ENCODE measurements at places on chromosomes 4 and X. TPM values are rescaled to one million over a fixed set of nuclear protein-coding genes. Genes with fewer than 3 reads are reported as not detected.
A peak's percentile ranks its signal among the peaks of the same experiment; 100 is the strongest.

GRCh38 chr4:62517716-62518115 is 1317.6 kb downstream of the ADGRL3 start:
- no peaks in the 10 kb centered on the region for H3K36me3 ChIP-seq
- H3K4me1 ChIP-seq, result no peaks in the 10 kb centered on the region
- no peaks in the 10 kb centered on the region for H3K27me3 ChIP-seq
- no peak for DNase-seq
- H3K27ac ChIP-seq, result no peak overlapping the region

BEX2 gene
- total RNA-seq, result 2.8 TPM

GRCh38 chr4:137278431-137278830 is 253.9 kb downstream of the PCDH18 start:
- no peak overlapping the region for H3K27ac ChIP-seq
- DNase-seq, result no peak
- H3K4me1 ChIP-seq, result no peaks in the 10 kb centered on the region
- no peaks in the 10 kb centered on the region for H3K36me3 ChIP-seq

- no peak overlapping the region for H3K4me3 ChIP-seq
- H3K36me3 ChIP-seq, result no peaks in the 10 kb centered on the region
- no peak overlapping the region for H3K27ac ChIP-seq
- H3K4me1 ChIP-seq, result peaks cover 21% of the 10 kb centered on the region
- no peak for DNase-seq
These were observed 3.1 kb upstream of the SH3TC1 start for GRCh38 chr4:8195841-8196458.

GRCh38 chrX:13652287-13652793 is 601 bp upstream of the TCEANC start:
- peak overlapping the region; percentile 94 for H3K27ac ChIP-seq
- H3K36me3 ChIP-seq, result no peaks in the 10 kb centered on the region
- H3K4me1 ChIP-seq, result no peaks in the 10 kb centered on the region
- H3K4me3 ChIP-seq, result peak overlapping the region; percentile 61
- no peaks in the 10 kb centered on the region for H3K27me3 ChIP-seq

RRH gene
- total RNA-seq, result under 0.01 TPM

- no peak overlapping the region for H3K27ac ChIP-seq
- H3K4me1 ChIP-seq, result no peaks in the 10 kb centered on the region
- H3K27me3 ChIP-seq, result no peaks in the 10 kb centered on the region
- H3K4me3 ChIP-seq, result no peak overlapping the region
These were observed 598.1 kb upstream of the FAT1 start for GRCh38 chr4:187321711-187322110.

MAGEB17 gene
- total RNA-seq, result not detected

DNA sequence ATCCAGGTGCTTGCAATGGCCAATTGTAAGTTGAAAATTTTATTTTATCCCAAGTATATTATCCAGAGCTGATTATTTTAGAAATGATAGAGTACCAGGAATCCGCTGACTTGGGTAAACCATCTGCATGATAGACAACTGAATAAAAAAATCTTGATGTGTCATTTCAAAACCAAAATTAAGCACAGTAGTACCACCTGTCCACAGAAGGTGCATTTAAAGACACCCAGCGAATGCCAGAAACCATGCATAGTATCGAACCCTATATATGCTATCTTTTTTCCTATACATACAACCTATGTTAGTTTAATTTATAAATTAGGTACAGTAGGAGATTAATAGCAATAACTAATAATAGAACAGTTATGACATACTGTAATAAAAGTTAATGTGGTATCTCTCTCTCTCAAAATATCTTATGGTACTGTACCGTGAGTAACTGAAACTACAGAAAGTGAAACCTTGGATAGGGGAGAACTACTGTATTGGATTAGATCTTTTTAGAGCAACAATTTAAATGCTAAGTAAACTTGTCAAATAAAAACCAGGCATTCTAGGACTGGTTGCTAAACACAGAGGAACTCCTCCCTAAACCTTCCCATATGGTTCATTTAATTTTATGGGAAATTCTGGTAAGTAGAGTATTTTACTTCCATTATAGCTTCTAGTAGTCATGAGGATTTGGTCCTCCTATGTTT is 6.2 kb downstream of the NEIL3 start:
- H3K27me3 ChIP-seq, result no peaks in the 10 kb centered on the region
- peak; percentile 40 for DNase-seq
- H3K4me1 ChIP-seq, result no peaks in the 10 kb centered on the region
- H3K4me3 ChIP-seq, result peak overlapping the region; percentile 25

TEX13D gene
- total RNA-seq, result not detected

- H3K27me3 ChIP-seq, result no peaks in the 10 kb centered on the region
- no peak overlapping the region for H3K4me3 ChIP-seq
- H3K4me1 ChIP-seq, result peaks cover 2% of the 10 kb centered on the region
- DNase-seq, result no peak
These were observed 85.6 kb downstream of the THOC2 start for GRCh38 chrX:123647244-123647643.
